Ovary (tissue), 10 donors: ENCODE measurements at places on chromosomes 13 and 19. TPM values are rescaled to one million over a fixed set of nuclear protein-coding genes. Genes with fewer than 3 reads are reported as not detected.

DNA sequence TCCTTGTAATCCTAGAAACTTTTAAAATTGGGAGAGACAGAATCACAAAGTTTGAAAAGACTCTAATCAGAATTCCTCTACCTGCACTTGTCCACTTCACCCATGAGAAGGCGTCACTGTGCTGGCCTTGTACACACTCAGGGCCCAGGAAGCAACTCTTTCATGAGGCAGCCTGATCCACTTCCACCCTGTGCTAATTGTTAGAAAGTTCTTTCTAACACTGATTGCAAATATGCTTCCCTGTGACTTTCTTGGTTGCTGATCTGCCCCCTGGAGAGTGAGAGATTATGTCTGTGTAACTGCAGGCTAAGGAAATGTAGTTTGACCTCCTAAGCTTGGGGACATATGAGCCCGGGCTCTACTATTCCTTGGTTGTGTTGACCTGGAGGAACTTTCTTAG is 494.6 kb downstream of the MYO16 start:
- H3K27ac ChIP-seq = no peak overlapping the region
- H3K4me3 ChIP-seq = no peak overlapping the region
- H3K27me3 ChIP-seq = no peaks in the 10 kb centered on the region
- H3K4me1 ChIP-seq = no peaks in the 10 kb centered on the region

DNA sequence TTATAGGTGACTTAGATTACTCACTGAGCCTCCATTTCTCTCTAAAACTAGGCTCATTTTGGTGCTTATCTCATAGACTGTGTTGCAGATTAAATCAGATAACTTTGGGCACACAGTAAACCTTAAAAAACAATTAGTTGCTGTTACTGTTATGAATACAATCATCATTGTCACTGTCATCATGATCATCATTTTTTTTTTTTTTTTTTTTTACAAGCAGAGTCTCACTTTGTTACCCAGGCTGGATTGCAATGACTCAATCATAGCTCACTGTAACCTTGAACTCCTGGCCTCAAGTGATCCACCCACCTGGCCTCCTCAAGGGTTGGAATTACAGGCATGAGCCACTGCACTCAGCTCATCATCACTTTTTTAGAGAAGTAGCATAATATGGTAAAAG is 60.0 kb downstream of the VWA8 start:
- no peak for DNase-seq
- H3K4me1 ChIP-seq = no peaks in the 10 kb centered on the region
- no peak overlapping the region for H3K27ac ChIP-seq
- no peaks in the 10 kb centered on the region for H3K36me3 ChIP-seq
- H3K27me3 ChIP-seq = no peaks in the 10 kb centered on the region
- H3K4me3 ChIP-seq = no peak overlapping the region

DNA sequence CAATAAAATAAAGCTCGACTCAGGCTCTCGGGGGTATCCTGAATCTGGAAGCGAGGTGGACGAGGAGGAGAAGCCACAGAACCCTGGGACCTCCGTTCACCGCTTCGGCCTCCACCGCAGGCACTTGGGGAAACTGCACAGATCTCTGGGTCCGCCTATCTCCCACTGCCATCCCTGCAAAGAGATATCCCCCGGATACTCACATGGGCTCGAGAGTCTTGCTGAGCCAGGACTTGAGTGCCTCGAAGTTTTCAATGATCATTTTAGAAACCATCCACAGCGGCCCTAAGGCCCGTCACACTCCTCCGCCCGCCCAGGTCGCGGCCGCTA is 589 bp downstream of the RBM26 start:
- no peaks in the 10 kb centered on the region for H3K27me3 ChIP-seq
- peak overlapping the region; percentile 94 for H3K4me3 ChIP-seq
- no peak for DNase-seq

GRCh38 chr13:49164712-49165111 is 55.4 kb upstream of the MLNR start:
- no peaks in the 10 kb centered on the region for H3K27me3 ChIP-seq
- no peaks in the 10 kb centered on the region for H3K36me3 ChIP-seq
- H3K4me1 ChIP-seq = no peaks in the 10 kb centered on the region
- no peak for DNase-seq
- no peak overlapping the region for H3K4me3 ChIP-seq
- H3K27ac ChIP-seq = no peak overlapping the region

- peaks cover 41% of the 10 kb centered on the region for H3K4me1 ChIP-seq
- H3K36me3 ChIP-seq = no peaks in the 10 kb centered on the region
- DNase-seq = no peak
- H3K27ac ChIP-seq = no peak overlapping the region
- H3K4me3 ChIP-seq = no peak overlapping the region
These were observed 10.3 kb downstream of the ACTN4 start for GRCh38 chr19:38657633-38658222.

DNA sequence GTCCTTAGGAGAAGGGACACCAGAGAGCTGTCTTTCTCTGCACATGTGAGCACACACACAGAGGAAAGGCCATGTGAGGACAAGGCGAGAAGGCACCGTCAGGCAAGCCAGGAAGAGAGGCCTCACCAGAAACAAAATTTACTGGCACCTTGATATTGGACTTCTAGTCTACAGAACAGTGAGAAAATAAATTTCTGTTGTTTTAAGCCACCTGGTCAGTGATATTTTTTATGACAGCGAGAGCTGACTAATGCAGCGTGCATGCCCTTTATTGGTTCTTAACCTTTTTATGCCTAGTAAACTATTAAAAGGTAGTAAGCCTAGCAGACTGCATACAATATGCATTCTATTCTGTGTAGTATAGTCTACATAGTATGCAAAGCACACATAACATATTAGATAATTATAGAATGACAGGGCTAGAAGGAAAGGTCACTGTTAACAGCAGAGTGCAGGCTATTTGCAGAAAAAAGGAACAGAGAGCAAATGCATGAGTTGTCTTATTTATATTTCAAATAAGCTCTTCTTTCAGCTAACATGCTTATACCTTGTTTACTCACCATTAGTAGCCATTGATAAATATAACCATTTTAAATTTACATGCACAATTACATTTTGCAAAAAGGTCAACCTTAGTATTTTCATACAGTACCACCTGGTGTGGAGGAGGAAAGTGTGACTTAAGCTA is 25.2 kb upstream of the KATNAL1 start:
- H3K4me1 ChIP-seq = peaks cover 3% of the 10 kb centered on the region

DNA sequence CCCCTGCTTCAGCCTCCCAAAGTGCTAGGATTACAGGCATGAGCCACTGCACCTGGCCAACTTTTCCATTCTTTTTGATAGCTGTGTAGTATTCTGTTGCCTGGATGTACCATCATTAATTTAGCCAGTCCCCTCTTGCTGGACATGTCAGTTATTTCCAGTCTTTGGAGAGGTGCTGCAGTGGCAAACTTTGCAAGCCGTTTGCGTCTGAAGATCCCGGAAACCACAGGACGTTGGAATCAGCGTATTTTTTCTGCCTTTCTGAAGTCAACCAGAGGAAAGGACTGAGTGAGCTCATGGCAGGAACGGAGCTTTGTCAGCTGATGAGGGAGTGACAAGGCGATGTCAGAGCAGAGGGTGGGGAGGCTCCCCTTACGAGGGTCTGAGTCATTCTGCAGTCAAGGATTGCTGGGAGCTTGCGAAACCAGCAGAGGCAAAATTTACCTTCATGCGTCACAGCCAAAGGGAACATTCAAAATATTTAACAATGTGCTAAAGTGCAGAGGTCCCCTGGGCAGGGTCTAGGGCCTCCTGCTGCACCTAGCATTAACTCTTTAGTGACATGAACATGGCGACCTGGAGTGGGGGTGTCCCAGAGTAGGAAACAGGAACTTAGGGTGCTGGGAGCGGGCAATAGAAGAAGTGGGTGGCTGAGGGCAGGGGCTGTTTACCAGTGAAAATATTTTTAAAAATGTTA is 5.6 kb downstream of the C5AR1 start:
- no peaks in the 10 kb centered on the region for H3K27me3 ChIP-seq
- H3K4me1 ChIP-seq = no peaks in the 10 kb centered on the region
- no peaks in the 10 kb centered on the region for H3K36me3 ChIP-seq
- no peak for DNase-seq
- no peak overlapping the region for H3K4me3 ChIP-seq
- H3K27ac ChIP-seq = no peak overlapping the region

- no peaks in the 10 kb centered on the region for H3K36me3 ChIP-seq
- H3K27me3 ChIP-seq = no peaks in the 10 kb centered on the region
- no peak overlapping the region for H3K4me3 ChIP-seq
- no peak for DNase-seq
- no peaks in the 10 kb centered on the region for H3K4me1 ChIP-seq
- no peak overlapping the region for H3K27ac ChIP-seq
These were observed 1146.3 kb upstream of the MIR17HG start for GRCh38 chr13:90201202-90201601.

DNA sequence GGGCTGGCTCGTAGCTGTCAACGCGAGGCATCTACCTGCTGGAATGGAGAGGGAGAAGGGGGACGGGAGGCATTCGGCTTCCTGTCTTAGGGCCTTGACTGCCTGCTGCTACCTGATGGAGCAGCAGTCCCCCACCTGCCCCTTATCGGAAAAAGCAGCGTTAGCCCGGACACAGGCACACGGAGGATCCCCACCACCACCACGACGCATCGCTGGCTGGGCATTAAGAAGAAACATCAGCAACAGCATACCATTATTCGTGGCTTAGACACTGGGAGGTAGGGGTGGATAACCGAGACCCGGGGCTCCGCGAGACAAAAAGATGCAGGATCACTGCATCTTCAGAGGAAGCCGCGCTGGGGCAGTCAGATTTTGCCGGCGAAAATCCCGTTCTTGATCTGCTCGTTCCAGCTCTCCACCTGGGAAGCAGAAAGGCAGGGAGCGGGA is 1.1 kb downstream of the COX6B2 start:
- peak overlapping the region; percentile 28 for H3K4me3 ChIP-seq
- no peaks in the 10 kb centered on the region for H3K4me1 ChIP-seq
- no peaks in the 10 kb centered on the region for H3K36me3 ChIP-seq
- DNase-seq = no peak
- no peak overlapping the region for H3K27ac ChIP-seq
- H3K27me3 ChIP-seq = no peaks in the 10 kb centered on the region

GRCh38 chr19:55368701-55369563 is 1.3 kb downstream of the IL11 start:
- peaks cover 2% of the 10 kb centered on the region for H3K27me3 ChIP-seq
- H3K27ac ChIP-seq = no peak overlapping the region
- DNase-seq = no peak

- no peaks in the 10 kb centered on the region for H3K27me3 ChIP-seq
- no peaks in the 10 kb centered on the region for H3K36me3 ChIP-seq
- H3K4me3 ChIP-seq = no peak overlapping the region
- H3K4me1 ChIP-seq = peaks cover 8% of the 10 kb centered on the region
These were observed 95.5 kb upstream of the SERP2 start for GRCh38 chr13:44278166-44278565.

DNA sequence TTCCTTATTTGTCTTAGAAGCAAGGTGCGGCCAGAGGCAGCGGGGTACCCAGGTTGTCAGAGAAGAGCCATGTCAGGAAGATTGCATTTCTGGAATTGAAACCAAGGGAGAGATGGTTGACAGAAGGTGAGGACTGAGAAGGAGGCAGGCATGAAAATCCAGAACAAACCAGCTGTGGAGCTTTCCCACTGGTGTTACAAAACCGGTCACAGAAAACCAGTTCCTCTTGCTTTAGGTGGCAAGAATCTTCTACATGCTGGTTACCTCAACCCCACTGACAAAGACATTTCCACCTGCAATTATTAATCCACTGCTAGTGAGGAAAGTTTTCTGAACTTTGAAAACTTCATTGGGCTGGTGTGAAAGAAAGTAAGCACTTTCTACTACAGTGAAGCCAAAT is 64.0 kb upstream of the MED4 start:
- no peaks in the 10 kb centered on the region for H3K27me3 ChIP-seq
- no peaks in the 10 kb centered on the region for H3K4me1 ChIP-seq
- H3K4me3 ChIP-seq = no peak overlapping the region
- H3K36me3 ChIP-seq = no peaks in the 10 kb centered on the region
- DNase-seq = no peak

DNA sequence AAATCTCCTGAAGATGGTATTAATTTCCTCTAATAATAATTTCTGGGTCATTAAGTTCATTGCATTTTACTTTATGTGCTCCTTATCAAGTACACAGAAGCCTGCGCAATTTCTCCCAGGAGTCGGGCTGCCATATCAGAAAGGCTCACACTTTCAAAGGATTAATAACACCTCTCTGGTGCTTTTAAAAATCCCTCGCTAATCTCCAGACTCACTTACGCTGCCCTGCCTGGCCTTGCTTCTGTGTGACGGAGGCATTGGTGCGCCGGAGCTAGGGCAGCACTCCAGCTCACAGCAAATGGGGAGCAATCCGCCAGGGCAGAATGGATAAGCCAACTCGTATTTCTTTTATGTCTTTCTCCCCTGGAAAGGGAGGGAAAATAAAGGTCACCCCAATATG is 300.8 kb downstream of the EFNB2 start:
- no peak overlapping the region for H3K27ac ChIP-seq
- H3K27me3 ChIP-seq = no peaks in the 10 kb centered on the region
- no peaks in the 10 kb centered on the region for H3K36me3 ChIP-seq
- no peaks in the 10 kb centered on the region for H3K4me1 ChIP-seq
- no peak overlapping the region for H3K4me3 ChIP-seq

- H3K36me3 ChIP-seq = no peaks in the 10 kb centered on the region
- H3K27me3 ChIP-seq = no peaks in the 10 kb centered on the region
- no peak overlapping the region for H3K27ac ChIP-seq
- peak; percentile 49 for DNase-seq
- peaks cover 31% of the 10 kb centered on the region for H3K4me1 ChIP-seq
- no peak overlapping the region for H3K4me3 ChIP-seq
These were observed 1.9 kb upstream of the FAM174C start for GRCh38 chr19:1273263-1274041.

- no peak for DNase-seq
- H3K4me1 ChIP-seq = peaks cover 2% of the 10 kb centered on the region
- no peaks in the 10 kb centered on the region for H3K36me3 ChIP-seq
- no peaks in the 10 kb centered on the region for H3K27me3 ChIP-seq
- no peak overlapping the region for H3K27ac ChIP-seq
These were observed 23.4 kb downstream of the DGKH start for GRCh38 chr13:42071672-42072419.

GRCh38 chr13:43335764-43336163 is 312.4 kb downstream of the DNAJC15 start:
- H3K36me3 ChIP-seq = no peaks in the 10 kb centered on the region
- no peak overlapping the region for H3K27ac ChIP-seq
- H3K4me3 ChIP-seq = no peak overlapping the region
- DNase-seq = no peak
- H3K27me3 ChIP-seq = no peaks in the 10 kb centered on the region

GRCh38 chr13:44908266-44908665 is 81.0 kb downstream of the NUFIP1 start:
- no peak overlapping the region for H3K27ac ChIP-seq
- peaks cover 16% of the 10 kb centered on the region for H3K4me1 ChIP-seq
- no peaks in the 10 kb centered on the region for H3K36me3 ChIP-seq
- H3K4me3 ChIP-seq = no peak overlapping the region
- no peak for DNase-seq

The CEACAM5 gene
- 1.5 TPM for total RNA-seq

The NOVA2 gene
- 0.36 TPM for total RNA-seq

The SMIM44 gene
- total RNA-seq = 0.92 TPM

The MISP gene
- total RNA-seq = 1.4 TPM

The EXOC3L2 gene
- total RNA-seq = not detected

The RGCC gene
- total RNA-seq = 2.6 TPM

The SYCN gene
- total RNA-seq = not detected

The UBE2L5 gene
- not detected for total RNA-seq

The PABPC3 gene
- total RNA-seq = 0.12 TPM

The PCSK4 gene
- total RNA-seq = 1.9 TPM

The LYL1 gene
- total RNA-seq = 3.9 TPM

The LILRB5 gene
- 2.0 TPM for total RNA-seq
